ENCODE measurements at places on chromosomes 6 and 20.

GRCh38 chr20:1323256-1323655 lies 5.7 kb downstream of the SDCBP2 start:
- DNase-seq = no peak

GRCh38 chr6:10350720-10351119 lies 64.2 kb downstream of the TFAP2A start:
- DNase-seq = no peak

DNA sequence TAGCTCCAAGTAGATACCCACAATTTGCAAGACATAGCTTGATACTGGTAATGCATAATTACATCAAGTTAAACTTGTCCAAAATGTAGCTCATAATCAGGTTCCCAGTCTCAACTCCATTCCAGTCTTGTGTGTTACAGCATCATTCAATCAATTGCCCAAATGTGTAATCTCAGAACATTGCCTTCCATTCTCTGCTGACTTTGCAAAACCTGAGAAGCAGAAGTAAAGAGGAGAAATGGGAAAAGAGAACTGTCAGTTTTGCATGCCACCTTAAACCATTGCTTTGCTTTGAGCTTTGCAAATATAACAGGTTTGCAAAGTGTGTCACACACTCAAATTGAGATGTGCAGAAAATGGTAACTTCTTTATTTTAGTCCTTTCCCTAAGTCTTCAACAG lies 40.3 kb upstream of the CNKSR3 start:
- DNase-seq = no peak

DNA sequence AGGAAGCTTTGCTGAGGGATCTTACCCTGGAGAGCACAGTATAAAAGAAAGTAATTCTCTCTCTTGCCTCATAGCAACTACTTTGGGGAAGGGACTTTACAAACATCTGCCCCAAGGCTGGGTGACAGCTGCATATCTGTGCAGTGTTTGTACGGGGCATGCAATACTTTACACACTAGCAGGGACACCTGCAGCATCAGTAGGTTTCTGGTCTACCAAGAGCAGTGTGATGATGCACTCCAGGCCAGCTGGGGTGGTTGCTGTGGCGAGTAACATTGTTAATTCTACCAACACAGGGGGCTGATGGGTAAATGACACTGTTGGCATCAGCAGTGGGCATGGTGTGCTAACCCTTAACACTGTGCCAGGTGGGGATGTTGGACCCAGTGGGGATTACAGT lies 48.0 kb downstream of the ADTRP start:
- DNase-seq = peak; percentile 71

DNA sequence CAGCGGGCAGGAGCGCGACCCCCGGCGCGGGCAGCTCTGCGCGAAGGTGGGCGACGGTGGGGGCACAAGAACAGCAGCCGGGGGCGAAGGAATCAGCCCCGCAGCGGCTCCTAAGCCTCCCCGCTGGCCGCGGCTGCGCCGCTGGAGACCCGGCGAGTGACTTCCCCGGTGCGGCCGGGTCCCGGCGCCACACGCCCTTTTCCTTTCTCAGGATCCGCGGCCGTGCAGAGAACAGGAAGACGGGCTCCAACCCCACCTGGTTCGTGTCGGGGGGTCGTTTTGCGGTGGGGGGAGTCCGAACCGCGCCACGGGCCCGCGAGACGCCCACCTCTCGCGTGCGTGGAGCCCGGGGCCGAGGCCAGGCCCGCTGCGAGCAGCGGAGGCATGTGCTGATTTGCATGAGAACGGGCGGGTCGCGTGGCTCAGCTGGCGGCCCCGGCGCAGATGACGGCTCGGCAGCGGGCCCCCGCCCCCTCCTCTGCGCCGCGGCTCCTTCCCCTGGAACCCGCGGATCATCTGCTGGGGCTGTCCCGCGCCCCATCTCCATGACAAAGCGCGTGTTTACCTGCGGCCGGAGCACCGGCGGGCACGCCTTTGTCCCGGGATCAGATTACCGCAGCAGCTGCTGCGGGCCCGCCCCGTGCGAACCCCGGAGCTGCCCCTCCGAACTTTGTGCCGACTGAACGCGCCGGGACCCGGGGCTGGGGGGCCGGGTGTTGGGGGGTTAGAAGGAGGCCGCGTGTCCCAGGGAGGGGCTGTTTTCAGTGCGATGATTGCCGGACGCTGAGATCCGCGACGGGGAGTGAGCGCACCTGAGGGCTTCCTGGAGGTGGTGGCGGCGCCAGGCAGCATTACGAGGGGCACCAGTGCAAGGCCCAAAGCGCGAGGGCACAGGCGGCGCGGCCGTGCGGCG lies 4.9 kb upstream of the DLL1 start:
- DNase-seq = peak; percentile 39

GRCh38 chr6:48904809-48905208 lies 558.2 kb downstream of the MMUT start:
- DNase-seq = no peak

DNA sequence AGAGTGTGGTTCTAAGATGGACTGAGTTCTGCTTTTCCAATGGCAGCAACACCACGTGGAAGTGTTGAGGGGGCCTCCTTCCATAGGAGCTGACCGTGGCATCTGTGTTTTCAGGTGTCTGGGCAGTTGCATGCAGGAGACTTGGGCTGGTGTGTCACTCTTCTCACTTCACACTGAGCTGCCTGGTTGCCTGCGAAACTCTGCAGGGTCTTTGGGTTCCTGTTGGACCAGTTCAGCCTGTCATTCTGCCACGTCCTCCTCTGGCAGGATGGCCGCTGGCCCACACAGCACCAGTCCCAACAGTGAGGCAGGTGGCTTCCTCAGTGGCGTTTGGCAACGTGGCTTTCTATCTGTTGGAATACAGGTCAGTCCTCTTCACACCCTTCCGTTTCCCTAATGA lies 16.1 kb upstream of the UNC93A start:
- no peak for DNase-seq

- no peak for DNase-seq
These were observed 149.7 kb downstream of the PRL start for GRCh38 chr6:22146931-22147701.
